ENCODE measurements at places on chromosomes 6 and 20.

- H3K4me3 ChIP-seq: no peak overlapping the region
- no peaks in the 10 kb centered on the region for H3K36me3 ChIP-seq
- no peak overlapping the region for H3K27ac ChIP-seq
- H3K27me3 ChIP-seq: no peaks in the 10 kb centered on the region
- no peak for DNase-seq
- no peaks in the 10 kb centered on the region for H3K4me1 ChIP-seq
Observed at GRCh38 chr20:46607191-46607848, 43.9 kb downstream of the SLC13A3 start.

GRCh38 chr20:308427-309038 is 11.2 kb downstream of the ZCCHC3 start:
- no peak overlapping the region for H3K27ac ChIP-seq
- no peak for DNase-seq
- no peaks in the 10 kb centered on the region for H3K36me3 ChIP-seq
- peaks cover 6% of the 10 kb centered on the region for H3K4me1 ChIP-seq

DNA sequence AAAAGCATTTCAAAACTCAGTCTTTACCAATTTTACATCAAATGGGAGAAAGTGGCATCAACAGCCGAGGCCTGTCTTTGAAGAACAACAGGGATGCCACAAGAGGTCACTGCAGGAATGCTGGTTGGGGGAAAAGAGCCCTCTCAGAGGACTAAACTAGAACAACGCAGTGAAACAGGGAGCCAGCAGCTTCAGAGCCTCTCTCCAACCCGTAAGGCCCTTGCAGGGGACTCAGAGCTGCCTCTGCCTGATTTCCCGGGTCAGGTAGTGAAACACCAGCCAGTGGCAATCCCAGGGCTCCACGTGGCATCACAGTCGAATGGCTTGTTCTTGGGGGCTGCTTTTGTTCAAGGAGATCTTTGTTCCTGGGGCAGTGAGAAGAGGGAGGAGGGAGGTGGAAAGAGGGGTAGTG is 55.0 kb upstream of the KCNK16 start:
- H3K4me3 ChIP-seq: no peak overlapping the region
- H3K27me3 ChIP-seq: peaks cover 3% of the 10 kb centered on the region
- no peaks in the 10 kb centered on the region for H3K4me1 ChIP-seq
- DNase-seq: peak; percentile 44

DNA sequence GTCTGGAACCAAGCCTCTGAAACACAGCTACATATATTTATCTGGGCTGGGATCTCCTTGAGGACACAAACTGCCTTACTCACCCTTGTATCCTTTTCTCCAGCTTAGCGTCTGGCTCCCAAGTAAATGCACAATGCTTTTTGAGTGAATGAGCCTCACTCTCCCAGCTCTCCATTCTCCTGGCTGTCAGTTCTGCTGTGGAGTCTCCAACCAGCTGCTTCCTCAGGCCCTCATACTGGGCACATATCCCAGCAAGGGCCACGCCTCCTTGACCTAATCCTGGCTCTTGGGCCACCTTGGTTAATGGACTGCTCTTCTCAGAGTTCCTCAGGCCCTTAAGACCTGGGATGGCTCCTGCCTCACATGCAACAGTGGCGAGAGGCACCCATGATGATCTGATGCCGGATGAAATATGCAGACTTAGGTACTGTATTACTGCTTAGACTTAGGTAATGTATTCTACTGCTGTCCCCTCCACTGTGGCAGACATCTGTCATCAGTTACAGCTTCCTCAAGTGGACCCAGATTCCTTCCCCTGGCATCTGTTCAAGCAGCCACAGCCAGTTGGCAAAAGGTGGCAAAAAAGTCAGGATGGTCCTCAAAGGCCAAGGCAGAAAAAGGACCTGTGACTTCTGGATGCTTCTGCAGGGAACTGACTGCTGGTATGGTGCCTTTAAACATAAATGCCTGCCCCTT is 16.5 kb downstream of the SNHG17 start:
- peak; percentile 40 for DNase-seq
- no peak overlapping the region for H3K4me3 ChIP-seq
- peaks cover 51% of the 10 kb centered on the region for H3K36me3 ChIP-seq
- H3K27me3 ChIP-seq: no peaks in the 10 kb centered on the region

DNA sequence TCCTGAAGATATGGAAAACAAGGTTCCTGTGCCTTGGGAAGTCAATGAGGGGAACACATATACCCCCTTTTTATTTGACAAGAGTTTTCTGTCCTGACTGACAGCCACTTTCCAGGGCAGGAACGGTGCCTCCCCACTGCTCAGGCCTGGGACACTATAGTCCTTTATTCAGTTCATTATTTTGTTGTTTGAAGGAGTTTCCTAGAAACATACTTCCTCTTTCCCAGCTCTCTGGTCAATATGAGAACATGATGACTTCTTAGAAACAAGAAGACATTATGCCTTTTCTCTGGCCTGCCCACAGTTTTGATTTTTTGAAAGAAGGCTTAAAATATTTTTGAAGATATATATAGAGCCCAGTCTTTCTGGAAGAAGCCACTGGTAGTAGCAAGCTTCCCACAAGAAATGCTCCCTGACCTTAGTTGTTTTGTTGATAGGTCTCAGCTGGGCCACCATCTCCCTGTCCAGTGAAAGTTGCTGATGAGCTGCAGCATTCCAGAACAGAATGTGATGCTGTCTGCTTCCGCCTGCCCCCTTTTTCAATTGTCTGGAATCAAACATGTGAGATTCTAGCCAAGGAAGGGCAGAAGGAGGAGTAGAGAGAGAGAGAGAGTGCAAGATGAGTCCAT is 350.0 kb upstream of the PRND start:
- peaks cover 4% of the 10 kb centered on the region for H3K4me1 ChIP-seq

DNA sequence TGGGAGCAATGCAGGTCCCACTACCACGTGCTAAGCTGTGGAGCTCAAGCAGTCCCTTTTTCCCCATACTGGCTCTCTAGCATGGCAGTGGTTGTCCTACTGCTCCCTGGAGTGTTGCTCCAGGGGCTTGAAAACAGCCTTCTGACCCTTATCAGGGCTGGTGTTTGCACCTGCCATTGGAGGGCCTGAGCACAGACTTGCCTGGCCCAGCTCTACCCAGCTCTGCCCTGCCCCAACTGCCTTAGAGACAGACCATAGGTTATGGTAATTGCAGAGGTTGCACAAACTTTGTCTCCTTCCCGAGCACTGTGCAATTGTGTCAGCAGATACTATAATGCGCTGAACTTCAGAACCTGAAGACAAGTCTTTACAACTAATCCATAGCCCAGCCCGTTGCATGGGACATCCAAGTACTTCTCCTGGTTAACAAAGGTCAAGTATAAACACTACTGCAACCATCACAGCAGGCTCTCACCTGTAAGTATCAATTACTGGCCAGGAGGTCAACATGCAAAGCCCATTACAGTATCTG is 58.7 kb downstream of the PDSS2 start:
- H3K36me3 ChIP-seq: no peaks in the 10 kb centered on the region
- no peak for DNase-seq
- H3K27ac ChIP-seq: no peak overlapping the region
- H3K27me3 ChIP-seq: no peaks in the 10 kb centered on the region

GRCh38 chr6:48994811-48995210 is 468.2 kb downstream of the MMUT start:
- no peak overlapping the region for H3K27ac ChIP-seq
- no peaks in the 10 kb centered on the region for H3K27me3 ChIP-seq
- no peak overlapping the region for H3K4me3 ChIP-seq
- no peaks in the 10 kb centered on the region for H3K36me3 ChIP-seq
- peaks cover 2% of the 10 kb centered on the region for H3K4me1 ChIP-seq

GRCh38 chr6:42984924-42985475 is 630 bp downstream of the PPP2R5D start:
- peaks cover 3% of the 10 kb centered on the region for H3K4me1 ChIP-seq
- H3K27me3 ChIP-seq: no peaks in the 10 kb centered on the region
- peak overlapping the region; percentile 73 for H3K4me3 ChIP-seq
- peak overlapping the region; percentile 69 for H3K27ac ChIP-seq

- H3K4me3 ChIP-seq: no peak overlapping the region
- H3K27me3 ChIP-seq: no peaks in the 10 kb centered on the region
- H3K27ac ChIP-seq: peak overlapping the region; percentile 21
Observed at GRCh38 chr6:158487495-158487894, 72.4 kb upstream of the TMEM181 start.

- DNase-seq: peak; percentile 66
- no peaks in the 10 kb centered on the region for H3K27me3 ChIP-seq
- no peak overlapping the region for H3K4me3 ChIP-seq
- H3K27ac ChIP-seq: no peak overlapping the region
- no peaks in the 10 kb centered on the region for H3K4me1 ChIP-seq
Observed at GRCh38 chr6:90940812-90941481, 354.1 kb upstream of the MAP3K7 start.

DNA sequence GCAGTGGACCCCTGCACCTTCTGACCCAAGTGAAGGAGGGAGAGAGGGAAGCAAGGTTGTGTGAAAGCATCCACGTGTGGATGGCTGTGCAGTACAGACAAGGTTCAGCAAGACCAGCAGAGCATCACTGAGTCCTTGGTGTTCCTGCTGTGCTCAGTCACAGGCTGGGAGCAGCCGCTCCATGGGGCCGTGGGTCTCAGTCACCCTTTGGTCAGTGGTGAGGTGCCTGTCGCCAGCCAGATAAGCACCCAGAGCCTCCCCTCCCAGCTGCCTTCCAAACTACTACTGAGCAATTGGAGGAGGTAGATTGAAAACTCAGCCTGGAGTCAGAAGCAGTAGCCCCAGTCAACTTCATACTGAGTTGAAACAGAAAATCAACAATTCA is 218.9 kb downstream of the SLC24A3 start:
- no peaks in the 10 kb centered on the region for H3K4me1 ChIP-seq
- H3K27ac ChIP-seq: no peak overlapping the region
- DNase-seq: no peak
- H3K4me3 ChIP-seq: no peak overlapping the region

DNA sequence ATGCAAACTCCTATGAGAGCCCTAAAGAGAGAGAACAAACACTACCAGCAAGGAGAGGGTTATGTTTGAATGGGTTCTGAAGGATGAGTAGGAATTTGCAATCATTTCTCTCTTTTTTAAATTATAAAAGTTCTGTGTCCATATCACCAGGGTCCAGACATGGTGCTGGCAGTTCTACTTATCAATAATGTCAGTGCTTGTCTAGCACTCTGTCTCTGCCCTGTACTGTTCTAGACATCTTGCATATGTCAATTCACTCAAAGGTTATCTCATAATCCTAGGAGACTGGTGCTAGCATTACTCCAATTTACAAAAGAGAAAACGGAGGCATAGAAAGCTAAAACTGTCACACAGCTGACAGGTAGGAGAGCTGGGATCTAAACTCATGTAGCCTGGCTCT is 101.3 kb downstream of the VEGFA start:
- H3K4me1 ChIP-seq: no peaks in the 10 kb centered on the region
- H3K27ac ChIP-seq: no peak overlapping the region
- H3K4me3 ChIP-seq: no peak overlapping the region
- no peaks in the 10 kb centered on the region for H3K36me3 ChIP-seq

GRCh38 chr6:43395776-43396175 is 26.3 kb upstream of the ZNF318 start:
- H3K27me3 ChIP-seq: peaks cover 33% of the 10 kb centered on the region
- H3K4me3 ChIP-seq: no peak overlapping the region
- no peak for DNase-seq
- H3K27ac ChIP-seq: no peak overlapping the region
- H3K36me3 ChIP-seq: no peaks in the 10 kb centered on the region

GRCh38 chr20:12925863-12926793 is 82.6 kb upstream of the SPTLC3 start:
- H3K27ac ChIP-seq: no peak overlapping the region
- H3K27me3 ChIP-seq: no peaks in the 10 kb centered on the region
- no peaks in the 10 kb centered on the region for H3K36me3 ChIP-seq
- H3K4me1 ChIP-seq: peaks cover 17% of the 10 kb centered on the region
- H3K4me3 ChIP-seq: no peak overlapping the region
- no peak for DNase-seq

DNA sequence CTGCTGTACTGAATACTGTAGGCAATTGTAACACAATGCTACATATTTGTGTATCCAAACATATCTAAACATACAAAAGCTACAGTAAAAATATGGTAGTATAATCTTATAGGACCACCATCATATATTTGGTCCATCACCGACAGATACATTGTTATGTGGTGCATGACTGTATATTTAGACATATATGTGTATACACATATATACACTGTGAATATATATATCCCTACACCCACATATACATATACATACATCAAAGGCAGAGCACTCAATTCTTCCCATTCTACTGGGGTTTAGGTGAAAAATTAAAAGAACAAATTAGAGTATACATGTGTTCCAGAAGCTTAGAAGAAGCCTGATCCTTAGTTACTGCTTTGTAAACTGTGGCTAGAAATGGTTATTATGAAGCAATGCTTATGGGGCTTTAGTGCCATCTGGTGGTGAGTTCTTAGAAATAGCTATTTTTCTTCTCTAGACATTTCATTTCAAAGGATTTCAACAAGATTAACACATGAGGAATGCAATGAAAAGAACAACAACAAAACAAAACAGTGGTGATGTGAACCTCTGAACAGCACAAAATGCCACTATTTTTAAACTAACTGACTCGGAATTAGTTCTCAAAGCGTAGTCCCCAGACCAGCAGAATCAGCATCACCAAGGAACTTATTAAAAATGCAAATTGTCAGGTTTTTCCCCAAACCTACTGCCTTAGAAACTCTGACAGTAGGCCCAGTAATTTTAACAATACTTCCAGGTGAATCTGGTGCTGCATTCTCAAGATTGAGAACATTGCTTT is 38.0 kb downstream of the PKHD1 start:
- H3K27me3 ChIP-seq: no peaks in the 10 kb centered on the region
- H3K27ac ChIP-seq: no peak overlapping the region
- no peak overlapping the region for H3K4me3 ChIP-seq
- H3K36me3 ChIP-seq: no peaks in the 10 kb centered on the region
- H3K4me1 ChIP-seq: no peaks in the 10 kb centered on the region

- peaks cover 26% of the 10 kb centered on the region for H3K27me3 ChIP-seq
- H3K27ac ChIP-seq: no peak overlapping the region
- H3K4me1 ChIP-seq: no peaks in the 10 kb centered on the region
- H3K36me3 ChIP-seq: no peaks in the 10 kb centered on the region
- no peak for DNase-seq
Observed at GRCh38 chr20:48866936-48867335, 39.1 kb upstream of the PREX1 start.

GRCh38 chr20:4814696-4815252 is 93.1 kb downstream of the PRND start:
- peaks cover 9% of the 10 kb centered on the region for H3K36me3 ChIP-seq
- no peak overlapping the region for H3K4me3 ChIP-seq
- no peak overlapping the region for H3K27ac ChIP-seq
- no peaks in the 10 kb centered on the region for H3K4me1 ChIP-seq

- no peak overlapping the region for H3K27ac ChIP-seq
- H3K4me1 ChIP-seq: peaks cover 14% of the 10 kb centered on the region
- no peak overlapping the region for H3K4me3 ChIP-seq
- no peaks in the 10 kb centered on the region for H3K27me3 ChIP-seq
Observed at GRCh38 chr20:41470362-41471095, 103.9 kb upstream of the EMILIN3 start.

- peaks cover 2% of the 10 kb centered on the region for H3K27me3 ChIP-seq
- H3K4me3 ChIP-seq: no peak overlapping the region
- DNase-seq: no peak
- peaks cover 12% of the 10 kb centered on the region for H3K4me1 ChIP-seq
Observed at GRCh38 chr6:41056768-41057490, 3.9 kb downstream of the APOBEC2 start.

- H3K4me1 ChIP-seq: peaks cover 1% of the 10 kb centered on the region
- H3K27me3 ChIP-seq: no peaks in the 10 kb centered on the region
- H3K36me3 ChIP-seq: peaks cover 25% of the 10 kb centered on the region
Observed at GRCh38 chr20:49032455-49032854, 13.7 kb upstream of the CSE1L start.

GRCh38 chr6:5085648-5086293 is 630 bp downstream of the PPP1R3G start:
- peak; percentile 30 for DNase-seq
- peak overlapping the region; percentile 49 for H3K4me3 ChIP-seq
- peaks cover 31% of the 10 kb centered on the region for H3K27me3 ChIP-seq
- H3K27ac ChIP-seq: peak overlapping the region; percentile 2
